D341Med (cell line): ENCODE measurements at places on chromosomes 6 and 20.

GRCh38 chr6:17705428-17705777 is 1.3 kb downstream of the NUP153 start:
- peak; percentile 47 for DNase-seq

DNA sequence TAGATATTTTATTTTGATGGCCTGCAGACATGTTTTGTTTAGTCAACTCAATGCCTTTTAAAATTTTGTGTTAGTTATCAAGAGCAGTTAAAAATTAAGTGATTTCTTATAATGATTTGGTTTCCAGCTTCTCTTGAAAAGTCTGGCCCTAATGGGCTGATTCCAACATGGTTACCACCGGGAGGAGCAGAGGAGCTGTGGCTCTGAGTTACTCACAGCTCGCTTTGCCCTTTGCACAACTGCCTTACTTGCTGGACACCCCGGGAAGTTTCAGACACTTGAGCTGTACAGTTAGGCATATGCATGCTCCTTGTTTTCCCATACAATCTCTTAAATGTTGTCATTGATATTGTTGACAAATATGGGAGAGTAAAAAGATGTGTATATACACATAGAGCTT is 173.1 kb upstream of the MMS22L start:
- DNase-seq: peak; percentile 24

DNA sequence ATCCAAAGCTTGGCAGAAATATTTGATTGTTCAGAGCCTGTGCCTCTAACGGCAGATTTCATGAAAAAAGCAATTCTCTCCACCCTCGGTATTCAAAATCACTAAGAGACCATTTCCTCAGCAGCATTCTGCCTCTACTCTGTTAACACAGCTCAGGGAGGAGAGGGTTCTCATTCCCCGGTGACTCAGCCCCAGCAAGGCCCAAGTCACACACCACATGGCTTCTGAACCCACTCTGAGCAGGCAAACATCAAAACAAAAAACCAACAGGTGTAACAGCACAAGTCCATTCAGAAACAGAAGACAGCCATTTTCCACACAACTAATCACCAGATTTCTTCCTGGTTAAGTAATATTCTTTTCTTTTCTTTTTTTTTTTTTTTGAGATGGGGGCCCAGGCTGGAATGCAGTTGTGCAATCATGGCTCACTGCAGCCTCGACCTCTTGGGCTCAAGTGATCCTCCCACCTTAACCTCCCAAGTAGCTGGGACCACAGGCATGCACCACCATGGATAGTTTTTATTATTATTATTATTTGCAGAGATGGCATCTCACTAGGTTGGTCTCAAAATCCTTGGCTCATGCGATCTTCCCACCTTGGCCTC is 55.4 kb downstream of the GFOD1 start:
- DNase-seq: no peak

GRCh38 chr20:15155848-15156401 is 818.5 kb upstream of the FLRT3 start:
- DNase-seq: no peak

- no peak for DNase-seq
Measured at GRCh38 chr20:58377766-58378401, 11.1 kb upstream of the VAPB start.
